Hepatocyte (in vitro differentiated cells): ENCODE measurements at places on chromosomes 5 and 9. TPM values are rescaled to one million over a fixed set of nuclear protein-coding genes. Genes with fewer than 3 reads are reported as not detected.

The NEUROG1 gene
- total RNA-seq, result not detected in 2 replicates

DNA sequence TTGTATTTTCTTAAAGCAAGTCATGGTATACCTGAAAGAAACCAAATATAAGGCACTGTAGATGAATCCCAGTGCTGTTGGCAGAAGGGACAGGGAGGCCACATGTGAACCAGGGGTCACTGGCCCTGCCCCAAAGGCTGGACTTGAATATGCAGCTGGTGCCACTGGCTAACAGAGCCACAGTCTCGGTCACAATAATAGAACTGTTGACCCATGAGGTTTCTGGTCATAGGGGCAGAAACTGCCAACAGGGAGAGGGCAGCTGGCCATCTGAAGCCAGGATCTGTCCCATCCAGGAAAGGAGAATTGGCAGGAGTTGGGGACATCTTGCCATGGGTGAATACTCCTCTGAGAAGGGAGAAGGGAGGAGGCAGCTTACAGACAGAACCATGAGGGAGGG lies 31.9 kb downstream of the PALM2AKAP2 start:
- DNase-seq, result no peak

DNA sequence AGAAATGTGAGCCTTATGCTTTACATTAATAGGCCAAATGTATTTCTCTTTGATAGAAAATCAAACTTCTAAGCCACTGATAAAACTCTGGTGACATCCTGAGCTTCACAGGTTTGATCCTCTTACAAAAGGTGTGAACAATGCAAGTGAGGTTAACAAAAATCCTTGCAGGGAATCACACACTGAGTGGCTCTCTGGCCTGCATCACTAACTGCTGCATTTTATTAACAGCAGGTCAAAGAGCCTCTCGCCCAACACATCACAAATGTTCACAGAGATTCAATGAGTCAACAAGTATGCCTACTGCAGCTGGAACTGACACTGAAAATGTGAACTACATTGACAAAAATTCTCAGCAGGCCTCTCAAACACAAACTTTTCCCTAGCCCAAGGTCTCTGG lies 122.3 kb downstream of the SEMA5A start:
- no peak for DNase-seq

DNA sequence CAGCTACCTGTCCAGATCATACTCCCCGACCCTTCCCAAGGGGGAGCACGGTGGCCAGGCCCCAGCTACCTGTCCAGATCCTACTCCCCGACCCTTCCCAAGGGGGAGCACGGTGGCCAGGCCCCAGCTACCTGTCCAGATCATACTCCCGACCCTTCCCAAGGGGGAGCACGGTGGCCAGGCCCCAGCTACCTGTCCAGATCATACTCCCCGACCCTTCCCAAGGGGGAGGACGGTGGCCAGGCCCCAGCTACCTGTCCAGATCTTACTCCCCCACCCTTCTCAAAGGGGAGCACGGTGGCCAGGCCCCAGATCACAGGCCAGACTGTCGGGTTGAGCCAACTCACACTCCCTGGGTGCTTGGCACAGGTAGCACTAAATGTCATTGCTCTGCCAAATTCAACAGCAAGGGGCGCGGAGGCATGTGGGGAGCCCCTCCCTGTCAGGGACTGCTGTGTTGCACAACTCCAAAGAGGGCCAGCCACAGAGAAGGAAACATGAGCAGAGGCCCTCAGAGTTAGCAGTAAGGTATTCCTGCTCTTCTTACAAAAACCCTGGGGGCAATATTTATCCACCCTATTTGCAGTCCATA lies 136.9 kb downstream of the OLFM1 start:
- no peak for DNase-seq

The SLC9A3 gene
- 6.7 and 7.4 TPM in 2 replicates for total RNA-seq

DNA sequence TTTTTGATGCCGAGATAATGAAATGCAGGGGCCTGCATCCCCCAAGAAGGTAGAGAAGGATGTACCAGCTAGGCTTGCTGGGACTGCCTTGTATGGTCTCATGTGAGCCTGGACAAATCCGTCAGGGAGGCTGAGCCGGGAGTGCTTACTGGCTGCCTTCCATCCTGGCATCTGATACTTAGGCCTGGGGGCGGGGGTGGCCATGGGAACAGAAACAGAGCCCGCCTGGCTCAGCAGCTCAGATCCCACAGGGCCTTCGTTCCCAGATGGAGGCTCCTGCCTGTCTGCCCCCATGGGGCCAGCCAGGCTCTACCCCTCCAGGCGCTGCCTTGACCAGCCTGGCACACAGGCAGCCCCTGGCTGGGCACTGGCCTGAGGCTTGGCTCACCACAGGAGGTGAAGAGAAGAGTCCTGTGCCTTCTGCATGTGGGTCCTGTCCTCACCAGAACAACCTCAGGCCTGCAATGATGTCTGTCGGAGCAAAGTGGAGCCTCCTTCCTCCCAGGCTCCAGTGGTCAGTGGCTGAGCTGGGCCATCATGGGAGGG lies 10.5 kb upstream of the SPATA31E1 start:
- peak; percentile 41 for DNase-seq

- DNase-seq, result no peak
Measured at GRCh38 chr9:99037769-99038483, 67.0 kb upstream of the TGFBR1 start.
